Epithelial cell of proximal tubule (primary cell): ENCODE measurements at places on chromosomes 12 and 14.

DNA sequence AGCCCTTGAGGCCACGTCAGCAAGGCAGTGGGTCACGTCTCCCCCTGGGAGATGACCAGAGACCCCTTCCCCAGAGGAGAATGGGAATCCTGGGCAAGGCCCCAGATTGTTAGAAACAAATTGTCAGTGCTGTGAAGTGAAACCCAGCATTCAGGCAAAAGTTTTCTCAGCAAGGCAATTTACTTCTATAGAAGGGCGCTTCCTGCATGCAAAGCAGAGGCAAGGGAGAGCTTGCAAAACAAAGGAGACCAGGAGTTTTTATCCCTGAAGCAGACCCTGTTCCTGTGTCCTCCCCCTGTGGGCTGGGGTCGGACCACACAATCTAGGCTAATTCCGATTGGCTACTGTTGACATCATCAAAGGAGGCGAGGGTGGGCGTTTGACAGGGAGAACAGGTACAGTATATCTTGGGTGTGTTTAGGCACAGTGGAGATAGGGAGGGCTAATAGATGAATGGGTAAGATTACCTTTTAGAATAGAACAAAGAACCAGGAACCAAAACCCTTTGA lies 114.2 kb downstream of the RIN3 start:
- DNase-seq = no peak

DNA sequence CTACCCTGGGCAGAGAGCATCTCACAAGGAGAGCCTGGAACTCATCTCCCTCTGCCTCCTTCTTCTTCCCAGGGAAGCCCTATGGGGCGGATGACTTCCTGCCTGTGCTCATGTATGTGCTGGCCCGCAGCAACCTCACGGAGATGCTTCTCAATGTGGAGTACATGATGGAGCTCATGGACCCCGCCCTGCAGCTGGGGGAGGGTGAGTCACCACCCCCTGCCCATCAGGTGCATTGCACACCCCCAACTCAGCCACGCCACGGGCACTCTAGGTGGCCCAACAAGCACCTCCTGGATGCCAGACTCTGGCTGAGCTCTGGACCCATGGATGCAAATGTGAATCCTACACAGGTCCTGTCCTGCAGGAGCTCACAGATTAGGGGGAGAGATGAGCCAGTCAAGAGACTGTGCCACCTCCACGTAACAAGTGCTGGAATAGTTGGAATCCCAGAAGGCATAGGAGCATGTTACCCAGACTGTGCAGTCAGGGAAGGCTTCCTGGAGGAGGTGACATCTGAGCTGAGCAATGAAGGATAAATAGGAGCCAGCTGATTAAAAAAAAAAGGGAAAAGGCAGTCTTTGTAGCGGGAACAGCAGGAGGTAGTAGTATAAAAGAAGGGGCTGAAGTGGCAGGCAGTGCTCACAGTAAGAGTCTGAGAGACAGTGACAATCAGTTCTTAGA lies 71.9 kb downstream of the LGMN start:
- DNase-seq = no peak

GRCh38 chr12:116236148-116236731 lies 41.3 kb downstream of the MED13L start:
- no peak for DNase-seq

- DNase-seq = no peak
Observed at GRCh38 chr14:43411841-43412240, 1095.2 kb downstream of the FSCB start.

DNA sequence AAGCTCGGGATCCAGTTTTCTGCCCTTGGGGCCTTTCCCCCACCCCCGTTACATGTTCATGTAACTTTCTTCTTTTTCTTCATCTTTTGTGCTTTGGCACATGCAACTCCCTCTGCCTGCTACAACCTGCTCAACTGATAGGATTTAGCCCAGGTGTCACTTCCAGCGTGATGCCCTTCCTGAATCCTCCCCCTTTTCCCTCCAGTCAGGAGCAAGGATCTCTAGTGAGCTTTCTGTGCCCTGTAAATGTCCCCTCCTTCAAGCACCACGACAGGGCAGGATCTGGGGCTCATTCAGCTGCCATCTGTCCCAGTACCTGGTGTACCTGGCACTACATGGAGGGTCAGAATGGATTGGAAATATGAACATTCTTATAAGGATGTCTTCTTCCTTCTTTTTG lies 15.3 kb downstream of the PELI2 start:
- no peak for DNase-seq

- DNase-seq = no peak
Observed at GRCh38 chr14:93269341-93270068, 62.4 kb downstream of the UBR7 start.

DNA sequence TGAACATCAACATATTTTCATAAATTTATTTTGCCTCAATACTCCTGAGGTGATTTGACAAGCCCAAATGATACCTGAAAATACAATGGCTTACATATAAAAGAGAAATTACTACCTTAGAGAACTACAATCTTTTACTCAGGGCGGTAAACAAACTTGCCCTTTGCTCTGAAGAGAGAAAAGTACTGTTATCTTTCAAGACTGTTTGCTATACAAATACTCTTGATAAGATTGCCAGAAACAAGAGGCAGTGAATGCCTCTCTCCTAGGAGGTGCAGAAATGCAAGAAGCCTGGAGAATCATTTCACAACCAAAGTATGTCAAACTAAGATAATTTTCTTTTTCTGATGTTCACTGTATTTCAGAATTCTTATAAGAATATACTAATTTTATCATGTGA lies 160.3 kb downstream of the ALX1 start:
- DNase-seq = no peak

DNA sequence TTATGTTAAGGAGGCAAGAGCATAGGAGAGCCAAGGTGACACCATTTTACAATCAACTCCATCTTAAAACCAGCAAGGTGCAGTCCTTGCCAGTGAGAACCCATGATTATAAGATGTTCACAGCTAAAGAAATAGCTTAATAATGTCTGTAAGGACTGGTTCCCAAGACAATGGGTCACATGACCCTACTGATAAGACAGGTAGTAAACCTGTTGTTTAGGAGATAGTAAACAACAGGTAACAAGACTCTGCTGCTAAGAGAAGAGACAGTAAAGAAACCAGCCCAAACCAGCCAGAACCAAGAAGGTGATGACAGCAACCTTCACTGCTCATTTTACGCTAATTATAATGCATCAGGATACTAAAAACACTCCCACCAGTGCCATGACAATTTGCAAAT lies 23.2 kb upstream of the BCAT1 start:
- DNase-seq = no peak

- DNase-seq = no peak
Observed at GRCh38 chr12:49644620-49644994, 21.2 kb downstream of the PRPF40B start.

GRCh38 chr12:108752387-108752786 lies 21.1 kb upstream of the CORO1C start:
- DNase-seq = no peak

DNA sequence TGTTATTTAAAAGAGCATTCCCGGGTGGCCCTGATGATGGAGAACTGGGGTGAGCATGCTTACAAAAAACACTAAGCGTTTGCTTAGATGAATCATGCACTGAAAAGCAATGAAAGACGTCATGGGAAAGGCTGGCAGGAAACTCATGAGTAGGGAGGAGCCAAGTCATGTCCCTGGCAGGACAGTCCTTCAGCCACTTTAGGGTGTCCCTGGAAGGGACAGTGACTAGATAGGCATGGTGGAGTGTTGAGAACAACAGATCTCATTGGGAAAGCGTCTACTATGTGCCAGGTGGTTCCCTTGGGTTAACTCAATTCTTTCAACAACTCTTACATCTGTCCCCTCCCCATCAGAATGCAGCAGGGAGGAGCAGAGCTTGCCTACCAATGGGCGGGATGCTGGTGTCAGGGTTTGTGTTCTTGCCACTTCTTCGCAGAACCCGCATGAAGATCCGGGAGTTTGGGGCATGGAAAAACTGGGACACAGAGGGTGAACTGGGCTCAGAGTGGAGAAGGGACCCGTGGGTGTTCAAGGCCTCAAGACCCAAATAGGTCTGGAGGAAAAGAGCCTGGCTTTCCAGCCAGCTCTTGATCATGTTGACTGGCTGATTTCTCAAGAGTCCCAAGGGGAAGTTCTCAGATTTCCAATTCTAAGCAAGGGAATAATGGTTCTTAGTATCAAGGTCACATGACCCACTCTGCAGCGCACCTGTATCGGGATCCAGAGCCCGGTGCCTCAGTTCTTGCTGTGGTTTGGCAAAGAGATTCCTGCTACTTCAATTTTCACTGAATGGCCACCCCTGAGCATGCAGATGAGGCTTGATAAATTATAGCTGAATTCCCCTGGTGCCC lies 653.9 kb upstream of the TBX3 start:
- DNase-seq = peak; percentile 53

- DNase-seq = no peak
Observed at GRCh38 chr12:67761566-67761965, 113.0 kb downstream of the DYRK2 start.

GRCh38 chr12:127414636-127415035 lies 852.3 kb upstream of the TMEM132C start:
- no peak for DNase-seq

GRCh38 chr14:77306851-77307496 lies 13.7 kb downstream of the POMT2 start:
- DNase-seq = no peak

- no peak for DNase-seq
Observed at GRCh38 chr12:107649661-107650061, 35.9 kb upstream of the PWP1 start.

DNA sequence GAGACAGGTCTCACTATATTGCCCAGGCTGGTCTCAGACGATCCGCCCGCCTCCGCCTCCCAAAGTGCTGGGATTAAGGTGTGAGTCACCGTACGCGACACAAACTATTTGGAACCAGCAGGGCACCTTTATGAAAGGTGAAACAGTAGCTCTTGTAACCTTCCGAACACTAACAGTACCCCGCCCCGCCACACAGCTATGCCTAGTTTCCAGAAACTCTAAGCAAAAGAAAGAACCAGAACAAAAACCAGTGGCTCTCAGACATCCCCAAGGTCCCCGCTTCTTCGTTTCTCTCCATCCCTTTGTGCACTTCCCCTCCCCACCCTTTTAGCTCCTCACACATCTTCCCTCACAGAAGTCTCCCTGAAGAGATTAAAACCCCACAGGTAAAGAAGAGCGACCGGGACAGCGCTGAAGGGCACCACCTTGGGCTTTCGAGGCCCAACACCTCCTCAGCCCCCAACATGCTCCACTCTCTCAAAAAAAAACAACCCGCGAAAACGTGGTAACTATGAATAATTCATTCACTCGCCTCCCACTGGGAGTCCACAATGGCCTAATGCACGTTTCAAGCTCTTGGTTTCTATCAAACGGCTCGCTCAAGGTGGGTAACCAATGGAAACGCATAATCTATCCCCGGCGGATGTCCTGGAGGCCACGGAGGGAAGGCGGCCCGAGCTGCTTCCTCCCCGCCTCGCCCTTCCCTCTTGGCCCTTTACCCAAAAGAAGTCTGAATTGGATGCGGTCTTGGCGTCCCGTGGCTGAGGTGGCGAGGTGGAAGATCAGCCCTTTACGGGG lies 877 bp downstream of the BAG5 start:
- DNase-seq = no peak

DNA sequence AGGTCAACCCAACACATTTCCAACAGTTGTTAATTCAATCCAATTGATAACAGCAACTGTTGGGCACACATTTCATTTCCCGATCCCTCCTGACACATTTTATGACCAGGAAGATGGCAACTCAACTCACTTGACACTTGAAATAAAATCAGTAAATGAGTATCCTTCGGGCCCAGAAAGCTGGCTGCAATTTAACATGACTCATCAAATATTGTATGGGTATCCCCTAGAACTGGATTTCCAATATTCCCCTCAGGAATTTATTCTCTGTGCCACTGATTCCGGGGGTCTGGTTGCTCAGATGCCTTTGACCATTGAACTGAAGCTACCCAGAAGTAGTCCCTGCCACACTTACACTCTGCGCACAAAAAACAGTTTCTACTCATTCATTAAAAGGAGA lies 42.1 kb downstream of the INTS13 start:
- DNase-seq = no peak

GRCh38 chr12:122785503-122785902 lies 11.1 kb downstream of the CCDC62 start:
- no peak for DNase-seq

DNA sequence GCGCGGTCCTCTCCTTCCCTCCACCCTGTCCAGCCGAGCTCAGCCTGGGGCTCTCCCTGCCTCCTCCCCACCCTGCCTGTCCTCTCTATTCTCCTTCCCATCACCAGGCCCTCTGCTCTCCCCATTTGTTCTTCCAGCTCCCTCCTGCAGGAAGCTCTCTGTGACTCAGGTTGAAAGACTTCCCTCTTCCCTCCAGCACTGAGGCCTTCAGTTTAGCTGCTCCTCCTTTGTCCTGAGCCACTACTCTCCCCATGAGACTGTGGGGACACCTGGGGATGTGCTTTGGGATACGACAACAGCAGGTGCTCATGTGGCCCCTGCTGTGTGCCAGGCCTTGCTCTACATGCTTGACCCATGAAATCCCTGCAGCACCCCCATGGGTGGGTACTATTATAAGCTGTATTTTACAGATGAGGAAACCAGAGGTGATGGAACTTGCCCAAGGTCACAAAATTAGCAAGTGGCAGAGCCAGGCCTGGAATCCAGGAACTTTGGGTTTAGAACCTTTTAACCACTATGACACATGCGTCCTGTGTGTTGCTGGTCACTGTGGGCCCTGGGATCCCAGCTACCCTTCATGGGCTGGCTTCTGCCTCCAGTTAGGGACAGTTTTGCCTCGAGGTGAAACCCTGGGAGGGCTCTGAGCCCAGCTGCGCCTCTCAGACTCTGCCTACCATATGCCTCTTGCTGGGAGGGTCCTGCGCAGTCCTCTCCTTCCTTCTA lies 5.5 kb downstream of the KRT80 start:
- DNase-seq = no peak

GRCh38 chr14:81219759-81220579 lies 790 bp downstream of the GTF2A1 start:
- DNase-seq = no peak

DNA sequence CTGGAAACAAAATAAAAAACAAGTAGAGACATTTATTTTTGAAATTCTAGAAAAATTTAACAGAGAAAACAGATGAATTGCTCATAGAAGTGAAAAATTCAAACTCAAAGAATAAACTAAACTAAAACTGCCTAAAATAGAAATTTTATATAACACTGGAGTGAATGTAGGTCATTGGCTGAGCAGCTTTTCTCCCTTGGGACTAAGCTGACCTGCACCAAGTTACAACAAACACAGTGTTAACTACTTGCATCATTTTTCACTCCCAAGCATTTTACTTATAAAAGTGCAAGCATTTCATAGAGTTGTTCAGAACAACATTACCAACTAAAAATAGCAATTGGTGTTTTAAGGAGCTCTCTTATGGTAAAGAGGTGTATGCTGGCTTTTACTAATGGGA lies 298.1 kb downstream of the MED13L start:
- DNase-seq = no peak

GRCh38 chr12:7638064-7638759 lies 27.5 kb downstream of the APOBEC1 start:
- no peak for DNase-seq

GRCh38 chr12:67774983-67775587 lies 126.5 kb downstream of the DYRK2 start:
- DNase-seq = no peak

GRCh38 chr14:87873741-87874140 lies 119.2 kb downstream of the GALC start:
- no peak for DNase-seq
